Fibroblast of pulmonary artery (primary cell): ENCODE measurements at places on chromosomes 16 and 17.
A peak's percentile ranks its signal among the peaks of the same experiment; 100 is the strongest.

GRCh38 chr16:65281586-65281985 is 159.7 kb upstream of the CDH11 start:
- no peak for DNase-seq

DNA sequence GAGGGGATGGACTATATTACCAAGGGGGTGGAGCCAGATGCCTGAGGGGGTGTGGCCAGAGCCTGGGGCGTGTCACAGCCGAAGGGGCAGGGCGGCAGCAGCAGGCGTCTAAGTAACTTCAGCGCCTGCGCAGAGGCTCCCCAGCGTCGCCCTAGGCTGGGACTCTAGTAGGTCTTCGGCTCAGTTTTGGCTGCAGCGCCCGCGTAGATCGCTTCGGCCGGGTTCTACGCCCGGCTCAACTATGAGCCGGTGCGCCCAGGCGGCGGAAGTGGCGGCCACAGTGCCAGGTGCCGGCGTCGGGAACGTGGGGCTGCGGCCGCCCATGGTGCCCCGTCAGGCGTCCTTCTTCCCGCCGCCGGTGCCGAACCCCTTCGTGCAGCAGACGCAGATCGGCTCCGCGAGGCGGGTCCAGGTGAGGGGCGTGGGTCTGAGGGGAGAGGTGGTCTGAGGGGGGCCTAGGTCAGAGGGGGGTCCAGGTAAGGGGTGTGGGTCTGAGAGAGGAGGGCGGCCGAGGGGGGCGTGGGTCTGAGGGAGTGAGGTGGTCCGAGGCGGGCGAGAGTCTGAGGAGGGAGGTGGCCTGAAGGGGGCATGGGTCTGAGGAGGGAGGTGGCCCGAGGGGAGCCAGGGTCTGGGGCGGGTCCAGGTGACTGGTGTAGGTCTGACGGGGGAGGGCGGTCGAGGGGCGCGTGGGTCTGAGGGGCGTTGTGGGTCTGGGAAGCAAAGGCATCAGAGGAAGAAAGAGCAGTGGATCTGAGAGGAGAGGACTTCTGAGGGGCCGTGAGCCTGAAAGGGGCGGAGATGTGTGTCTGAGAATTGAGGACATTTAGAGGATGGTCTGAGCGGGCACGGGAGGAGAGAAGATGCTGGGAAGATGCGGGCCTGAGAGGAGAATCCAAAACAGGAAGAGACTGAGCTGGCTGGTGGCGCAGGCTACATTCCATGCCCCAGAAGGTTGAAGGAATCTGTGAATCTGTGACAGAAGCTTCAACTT is at the start of gene LPCAT2:
TSS of gene LPCAT2 (plus strand) at position 132 of the 991 bp plus-strand sequence. CDS start at position 242, 110 bp downstream.
- DNase-seq = peak; percentile 91

- no peak for DNase-seq
These were observed 295.9 kb upstream of the N4BP1 start for GRCh38 chr16:48905632-48906505.

- DNase-seq = peak; percentile 42
These were observed 103.1 kb downstream of the RPTOR start for GRCh38 chr17:80647746-80648145.

DNA sequence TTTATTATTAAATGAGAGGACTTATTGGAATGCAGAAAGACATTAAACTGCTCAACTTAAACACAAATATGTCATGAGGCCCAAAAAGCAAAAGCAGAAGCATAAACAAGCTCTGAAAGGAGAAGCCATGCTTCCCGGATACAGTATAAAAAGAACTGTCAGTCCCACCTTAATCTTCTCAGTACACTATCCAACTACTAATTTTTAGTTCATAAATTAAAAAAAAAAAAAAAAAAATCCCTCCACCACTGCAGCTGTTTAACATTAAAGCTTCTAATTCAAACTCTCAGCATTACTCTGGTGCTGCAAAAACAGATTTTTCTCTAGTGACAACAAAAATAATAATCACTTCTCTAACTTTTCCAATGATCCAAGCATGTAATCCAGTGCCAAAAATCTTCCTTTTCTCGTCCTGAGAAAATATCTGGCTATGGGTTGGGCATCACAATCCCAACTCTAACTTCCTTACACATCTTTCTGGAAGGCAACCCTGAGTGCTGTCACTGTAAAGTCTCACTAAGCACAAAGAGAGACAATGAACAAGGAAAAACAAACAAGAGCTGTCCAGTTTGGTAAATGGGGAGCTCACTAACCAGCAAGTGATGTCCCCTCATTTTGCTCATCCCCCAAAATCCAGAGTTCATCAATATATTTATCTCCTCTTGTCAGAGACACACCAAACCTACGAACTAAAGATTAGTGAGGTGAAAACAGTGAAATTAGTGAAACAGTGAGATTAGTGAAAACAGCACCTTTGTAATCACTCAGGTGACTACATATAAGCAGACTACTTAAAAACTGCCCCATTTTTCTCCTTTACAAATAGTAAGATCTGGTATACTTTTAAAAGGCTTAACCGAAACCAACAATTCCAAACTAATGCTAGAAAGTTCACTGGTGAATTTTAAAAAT is 5.5 kb downstream of the USP32 start:
- DNase-seq = no peak

DNA sequence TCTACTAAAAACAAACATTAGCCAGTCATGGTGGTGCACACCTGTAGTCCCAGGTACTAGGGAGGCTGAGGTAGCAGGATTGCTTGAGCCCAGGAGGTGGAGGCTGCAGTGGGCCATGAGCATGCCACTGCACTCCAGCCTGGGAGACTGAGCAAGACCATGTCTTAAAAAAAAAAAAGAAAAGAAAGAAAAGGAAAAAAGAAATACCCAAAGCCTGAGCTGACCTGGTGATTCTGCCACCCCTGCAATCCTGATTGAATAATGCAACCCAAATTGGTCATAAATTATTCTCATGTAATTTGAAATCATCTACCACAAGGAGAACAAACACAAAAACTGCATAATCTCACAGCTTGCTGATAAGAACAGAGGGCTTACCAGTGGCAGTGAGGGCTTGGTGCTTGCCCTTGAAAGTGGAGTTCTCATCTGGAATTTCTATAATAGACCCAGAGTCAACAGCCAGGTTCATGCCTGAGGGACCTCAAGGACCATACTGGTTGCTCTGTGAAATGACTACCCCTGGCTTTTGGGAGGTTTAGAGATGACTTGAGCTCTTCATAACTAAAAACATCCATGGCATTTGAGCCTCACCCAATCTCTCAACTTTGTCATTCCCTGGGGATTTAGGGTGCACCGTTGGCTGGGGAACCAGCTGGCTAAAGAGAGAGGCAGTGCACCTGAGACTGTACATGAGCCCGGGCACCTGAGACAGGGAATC is 35.4 kb upstream of the TMC5 start:
- DNase-seq = no peak

- peak; percentile 96 for DNase-seq
These were observed at the start of gene CRK for GRCh38 chr17:1455797-1456599. TSS of gene CRK (minus strand) at chr17:1456232. CDS start at chr17:1456117, 115 bp downstream.

DNA sequence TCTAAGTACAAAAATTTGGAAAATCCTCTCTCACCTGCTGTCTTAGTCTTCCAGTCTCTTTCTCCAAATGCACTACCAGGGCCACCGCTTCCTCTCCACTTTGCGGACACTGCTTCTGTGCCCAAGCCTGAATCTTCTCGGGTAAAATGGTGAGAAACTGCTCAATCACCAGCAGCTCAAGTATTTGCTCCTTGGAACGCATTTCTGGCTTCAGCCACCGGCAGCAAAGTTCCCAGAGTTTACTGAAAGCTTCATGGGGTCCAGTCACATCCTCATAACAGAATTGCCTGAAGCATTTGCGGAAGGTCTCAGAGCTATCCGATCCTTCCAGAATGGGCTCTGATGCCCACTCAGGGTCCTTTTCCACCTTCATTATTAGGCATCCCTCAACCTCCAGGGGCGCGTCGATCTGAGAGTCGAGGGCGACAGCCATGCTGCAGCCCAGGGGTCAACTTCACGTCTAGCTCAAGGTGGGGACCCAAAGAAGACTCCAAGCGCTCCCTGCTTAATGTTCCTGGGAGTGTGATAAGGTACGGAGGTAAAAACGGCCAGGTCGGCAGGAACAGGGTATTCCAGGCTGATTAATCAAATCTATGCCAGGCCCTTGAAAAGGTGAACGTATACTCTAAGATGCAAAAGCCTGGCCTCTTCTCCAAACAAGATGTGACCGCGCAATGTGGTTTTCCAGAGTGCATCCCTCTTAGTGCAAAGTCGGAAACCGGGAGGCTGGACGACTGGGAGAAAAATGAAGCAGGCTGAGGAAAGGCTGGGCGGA is 763 bp downstream of the ZKSCAN2 start:
- DNase-seq = peak; percentile 16

DNA sequence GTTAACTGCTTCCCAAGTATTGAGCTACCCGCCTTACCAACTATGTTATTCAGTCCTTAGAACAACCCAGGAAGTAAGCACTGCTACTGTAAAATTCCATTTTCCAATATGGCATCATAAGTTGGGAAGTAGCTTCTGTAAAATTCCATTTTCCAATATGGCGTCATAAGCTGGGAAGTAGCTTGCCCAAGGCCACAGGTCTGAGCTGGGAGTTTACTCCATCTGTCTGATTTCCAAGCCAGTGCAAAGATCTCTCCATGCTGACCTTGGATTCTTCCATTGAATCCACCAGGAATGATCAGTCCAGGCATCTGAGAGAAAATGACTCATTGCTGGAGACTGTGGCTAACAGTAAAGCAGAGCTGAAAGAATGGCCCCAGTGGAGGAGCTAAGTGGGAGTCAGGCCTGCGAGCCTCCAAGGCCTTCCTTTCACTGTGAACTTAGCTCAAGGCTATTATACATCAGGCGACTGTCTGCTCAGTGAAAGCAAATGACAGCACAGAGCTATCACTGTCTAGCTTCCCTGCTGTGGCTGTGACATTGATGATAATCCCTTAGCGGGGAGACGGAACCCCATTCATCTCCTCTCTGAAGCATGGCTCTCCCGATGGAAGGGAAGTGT is 430.4 kb downstream of the HAPSTR1 start:
- DNase-seq = no peak

DNA sequence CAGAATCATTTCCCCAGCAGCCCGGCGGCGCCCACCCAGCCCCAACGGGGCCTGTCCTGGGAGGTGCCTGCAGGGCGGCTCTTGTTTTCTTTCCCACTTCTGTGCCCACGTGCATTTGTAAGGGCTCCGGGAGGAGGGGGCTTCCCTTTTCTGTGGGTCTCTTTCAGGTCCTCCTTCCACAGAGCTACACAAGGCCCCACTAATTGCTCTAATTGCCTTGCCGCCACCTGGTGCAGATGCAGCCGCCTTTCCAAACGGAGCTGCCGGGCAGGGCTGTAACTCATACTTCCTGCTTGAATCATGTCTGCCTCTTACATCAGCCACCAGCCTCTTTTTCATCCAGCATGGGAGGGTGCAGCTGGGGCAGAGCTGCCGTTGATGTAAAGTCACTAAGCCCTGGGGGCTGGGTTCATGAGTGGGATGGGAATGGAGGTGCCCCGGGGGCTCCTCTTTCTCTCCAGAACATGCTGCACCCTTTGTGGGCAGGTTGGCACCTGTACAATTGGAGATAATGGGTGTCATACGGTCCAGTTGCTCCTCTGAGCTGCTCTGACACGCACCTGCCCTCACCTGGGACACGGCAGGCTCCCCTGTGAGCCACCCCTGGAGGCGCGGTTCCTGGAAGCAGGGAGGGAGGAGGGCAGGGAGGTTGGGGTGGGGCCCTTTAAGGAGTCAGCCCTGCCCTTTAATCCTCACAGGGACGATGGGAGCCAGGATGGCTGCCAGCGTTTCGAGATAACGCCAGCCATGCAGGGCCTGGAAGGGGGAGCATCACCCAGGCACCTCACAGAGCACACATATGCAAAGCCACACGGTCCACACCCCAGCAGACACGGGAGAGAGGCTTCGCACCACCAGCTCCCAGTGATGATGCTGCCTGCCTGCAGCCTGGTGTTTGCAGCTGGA is 41.1 kb upstream of the KLHDC4 start:
- DNase-seq = peak; percentile 81

GRCh38 chr17:38575781-38576180 is 30.0 kb downstream of the SRCIN1 start:
- DNase-seq = no peak

DNA sequence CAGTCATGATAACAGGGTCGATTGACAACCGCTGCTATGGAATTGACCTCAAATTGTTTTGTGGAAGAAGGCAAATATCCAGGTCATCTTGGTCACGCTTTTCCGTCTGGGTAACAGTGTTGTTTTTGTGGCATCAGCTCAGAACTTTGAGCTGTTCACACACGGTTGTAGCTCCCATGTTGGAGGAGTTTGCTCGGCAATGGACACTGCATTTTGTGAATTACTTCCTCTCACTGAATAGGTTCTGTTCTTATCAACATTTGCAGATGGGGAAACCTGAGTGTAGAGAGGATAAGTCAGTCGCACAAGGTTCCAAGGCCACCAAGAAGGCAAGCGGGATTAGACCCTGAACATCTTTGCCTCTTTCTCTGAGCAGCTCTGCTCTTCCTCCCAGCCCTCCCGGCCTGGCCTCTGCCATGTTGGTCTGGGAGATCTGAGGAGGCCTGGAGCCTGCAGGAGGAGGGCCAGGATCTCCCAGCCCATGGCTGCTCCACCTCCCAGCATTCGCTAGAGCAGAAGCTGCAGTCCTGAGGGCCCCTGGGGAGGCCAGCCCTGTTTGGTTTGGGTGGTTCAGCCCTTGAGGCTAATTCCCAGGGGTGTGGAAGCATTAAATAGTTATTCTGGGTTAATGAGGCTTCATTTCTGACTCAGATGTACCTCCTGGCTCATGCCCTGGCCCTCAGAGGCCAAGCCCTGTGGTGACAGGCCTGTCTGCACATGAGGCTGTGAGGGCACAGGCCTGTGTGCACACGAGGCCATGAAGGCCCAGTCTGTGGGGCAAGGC is 154.1 kb upstream of the PLCG2 start:
- no peak for DNase-seq

DNA sequence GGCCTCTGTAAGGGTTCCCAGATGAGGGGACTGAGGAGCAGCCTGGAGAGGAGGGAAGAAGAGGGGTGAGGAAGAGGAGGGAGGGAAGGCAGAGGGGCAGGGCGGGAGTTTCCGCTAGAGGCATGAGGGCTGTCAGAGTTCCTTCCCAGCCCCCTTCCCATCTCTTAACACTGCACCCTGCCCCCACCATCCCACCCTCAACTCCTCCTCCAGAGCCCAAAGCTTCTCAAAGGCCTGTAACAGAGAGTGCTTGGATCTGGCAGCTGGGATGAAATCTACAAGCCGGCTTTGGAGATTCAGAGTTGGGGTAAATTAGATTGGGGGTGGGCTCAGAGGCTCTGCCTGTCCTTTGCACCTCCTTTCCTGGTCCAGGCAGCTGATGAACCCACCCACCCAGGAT is 57.3 kb upstream of the DLX4 start:
- no peak for DNase-seq

DNA sequence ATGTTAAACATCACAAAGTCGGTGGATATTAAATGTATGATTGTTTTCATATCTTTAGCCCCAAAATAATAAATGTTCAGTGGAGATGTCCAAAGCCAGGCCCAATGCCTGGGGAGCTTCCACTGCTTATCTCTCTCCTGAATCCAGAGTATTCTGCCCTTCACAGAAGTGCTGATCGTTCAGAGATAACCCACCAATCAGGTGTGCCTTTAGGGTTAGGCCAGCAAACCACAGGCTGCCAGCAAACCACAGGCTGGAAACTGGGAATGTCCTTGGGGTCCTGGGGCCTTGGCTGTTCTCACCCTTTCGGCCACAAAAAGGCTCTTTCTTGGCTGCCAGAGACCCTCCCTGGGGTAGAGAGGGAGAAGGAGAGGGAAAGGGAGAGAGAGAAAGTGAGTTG is 33.9 kb downstream of the NXN start:
- DNase-seq = no peak

- DNase-seq = no peak
These were observed 348.7 kb upstream of the TNRC6C start for GRCh38 chr17:77609553-77610517.

GRCh38 chr16:89906140-89907025 is 12.3 kb upstream of the MC1R start:
- no peak for DNase-seq
